ENCODE measurements at places on chromosomes 13 and 19.

- no peak for DNase-seq
Observed at GRCh38 chr19:4144666-4145249, 8.7 kb upstream of the CREB3L3 start.

- DNase-seq, result no peak
Observed at GRCh38 chr19:16588824-16589577, 16.8 kb upstream of the SLC35E1 start.

GRCh38 chr13:110734561-110734960 is 21.1 kb downstream of the ING1 start:
- no peak for DNase-seq

GRCh38 chr13:106176117-106176516 is 359.3 kb downstream of the EFNB2 start:
- no peak for DNase-seq

DNA sequence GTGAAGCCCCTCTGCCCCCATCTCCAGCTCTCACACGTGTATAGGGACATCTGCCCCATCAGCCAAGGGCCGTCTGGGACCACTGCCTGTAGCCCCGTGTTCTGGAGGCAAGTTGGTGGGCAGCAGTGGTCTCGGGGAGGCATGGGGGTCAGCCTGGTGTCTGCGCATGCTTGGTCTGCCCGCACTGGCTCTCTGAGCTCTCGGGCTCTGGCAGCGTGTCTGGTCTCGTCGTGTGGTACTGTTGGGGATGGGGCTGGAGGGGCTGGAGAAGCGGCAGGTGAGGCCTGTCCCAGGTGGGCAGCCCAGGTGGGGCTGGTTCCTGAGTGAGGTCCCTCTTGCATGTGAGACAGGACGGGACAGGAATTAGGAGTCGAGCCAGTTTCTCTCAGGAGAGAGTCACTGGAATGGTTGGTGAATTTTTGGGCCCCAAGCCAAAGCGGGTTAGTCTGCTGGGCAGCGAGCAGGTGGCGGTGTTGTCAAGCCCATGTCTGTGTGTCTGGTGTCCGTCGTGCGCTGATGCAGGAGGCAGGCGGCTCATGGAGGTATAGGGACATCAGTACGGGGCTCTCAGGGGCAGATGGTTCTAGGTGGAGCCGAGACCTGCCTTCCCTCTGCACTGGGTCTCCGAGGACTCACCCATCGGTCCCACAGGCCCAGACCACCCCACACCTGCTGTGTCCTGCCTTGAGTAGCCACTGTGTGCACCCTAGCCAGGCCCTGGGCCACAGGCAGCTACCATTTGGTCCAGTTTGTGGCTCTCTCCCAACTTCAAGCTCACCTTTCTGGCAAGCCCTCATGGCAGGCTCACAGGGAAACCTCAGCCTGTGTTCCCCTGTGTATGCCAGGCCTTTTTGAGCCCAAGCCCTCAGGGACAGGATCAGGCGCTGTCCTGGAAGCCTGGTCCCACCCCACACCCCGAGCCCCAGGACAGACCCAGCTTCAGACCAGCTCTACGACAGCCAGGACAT is 18.2 kb downstream of the COMP start:
- no peak for DNase-seq
